ENCODE measurements at places on chromosomes 3 and 15.

GRCh38 chr3:61371123-61371522, 119.9 kb upstream of the FHIT start:
- DNase-seq, result peak; percentile 7

- no peak for DNase-seq
Measured at GRCh38 chr3:128340198-128340903, 126.3 kb downstream of the DNAJB8 start.

DNA sequence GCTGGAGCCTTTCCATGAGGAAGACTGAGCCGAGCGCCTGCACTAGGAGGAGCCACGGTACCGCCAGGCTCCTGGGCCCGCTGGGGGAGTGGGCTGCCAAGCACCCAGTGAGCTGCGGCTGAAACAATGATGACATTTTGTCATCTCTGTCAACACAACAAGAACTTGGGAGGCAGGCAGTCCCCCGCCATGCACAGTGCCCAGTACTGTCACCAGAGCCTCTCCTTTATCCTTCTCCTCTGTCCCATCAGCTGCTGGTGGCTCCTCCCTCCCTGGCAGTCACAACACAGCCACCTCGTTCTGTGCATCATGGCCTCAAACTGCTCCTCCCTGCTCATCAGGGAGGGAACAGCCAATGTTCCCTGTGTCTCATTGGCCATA, 34.0 kb upstream of the PCSK6 start:
- no peak for DNase-seq

- no peak for DNase-seq
Measured at GRCh38 chr15:45139770-45140169, 10.0 kb downstream of the DUOX1 start.

- no peak for DNase-seq
Measured at GRCh38 chr3:79598594-79598993, 169.2 kb downstream of the ROBO1 start.

- DNase-seq, result no peak
Measured at GRCh38 chr3:126407412-126408044, 12.8 kb downstream of the CFAP100 start.

DNA sequence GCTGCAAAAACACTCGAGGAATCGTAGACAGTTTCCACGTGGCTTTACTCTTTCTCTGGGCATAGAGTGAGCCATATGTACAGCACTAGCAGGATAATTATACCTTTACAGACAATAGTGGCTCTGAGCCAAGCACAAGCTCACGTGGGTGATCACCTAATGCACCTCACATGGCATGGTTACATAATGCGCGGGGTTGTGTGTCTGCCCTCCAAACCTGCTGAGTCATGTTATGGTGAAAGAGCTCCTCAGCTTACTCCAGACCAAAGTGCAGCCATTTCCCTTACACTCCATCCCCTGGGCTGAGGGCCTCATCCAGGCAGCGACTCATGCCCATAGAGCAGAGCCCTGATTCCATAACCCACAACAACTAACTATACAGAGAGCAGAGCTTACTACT, 1458.4 kb upstream of the CADM2 start:
- DNase-seq, result no peak

GRCh38 chr15:76293361-76293760, 17.9 kb downstream of the ETFA start:
- DNase-seq, result no peak

DNA sequence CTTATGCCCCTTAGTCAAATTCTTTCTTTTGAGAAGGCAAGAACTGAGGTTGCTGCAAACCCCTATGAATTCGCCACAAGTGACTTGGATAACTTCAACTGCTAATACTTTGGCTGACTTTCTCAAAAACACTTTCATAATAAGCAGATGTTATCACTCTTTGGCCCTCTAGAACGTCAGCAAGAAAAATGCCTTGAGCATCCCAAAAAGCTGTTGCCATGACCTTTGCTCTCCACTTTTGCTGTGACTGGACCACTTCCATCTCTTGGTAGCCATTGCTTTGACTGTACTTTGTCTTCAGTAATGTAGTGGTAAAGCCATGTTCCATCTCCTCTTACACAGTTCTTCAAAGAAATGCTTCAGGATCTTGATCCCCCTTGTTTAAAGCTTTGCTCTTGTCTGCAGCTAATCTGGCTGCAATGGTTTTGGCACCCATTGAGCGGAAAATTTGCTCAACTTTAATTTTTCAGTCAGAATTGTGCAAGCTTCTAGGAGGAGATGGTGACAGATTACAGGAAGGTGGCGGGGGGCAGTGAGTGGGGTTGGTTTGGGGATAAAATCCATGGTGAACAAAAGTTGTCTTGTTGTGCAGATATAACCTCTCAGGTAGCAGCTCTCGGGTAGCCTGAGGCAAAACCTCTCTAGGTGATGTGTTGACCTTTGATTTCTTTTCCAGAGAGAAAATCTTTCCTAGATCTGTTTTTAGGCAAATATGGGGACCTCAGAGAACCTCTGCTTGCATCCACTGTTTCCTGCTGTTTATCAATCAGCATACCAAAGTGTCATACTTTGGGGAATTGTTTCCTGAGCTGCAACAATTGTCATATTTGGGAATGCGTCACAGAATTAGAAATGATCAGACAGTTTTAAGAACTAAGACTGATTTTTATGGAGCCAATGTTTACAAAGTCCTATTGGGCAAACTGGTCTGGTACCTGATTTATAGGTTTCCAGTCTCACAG, 83.6 kb downstream of the CCR1 start:
- no peak for DNase-seq

GRCh38 chr3:170240671-170241070, 18.4 kb downstream of the PRKCI start:
- no peak for DNase-seq

GRCh38 chr15:45842151-45842550, 207.3 kb downstream of the SQOR start:
- no peak for DNase-seq

DNA sequence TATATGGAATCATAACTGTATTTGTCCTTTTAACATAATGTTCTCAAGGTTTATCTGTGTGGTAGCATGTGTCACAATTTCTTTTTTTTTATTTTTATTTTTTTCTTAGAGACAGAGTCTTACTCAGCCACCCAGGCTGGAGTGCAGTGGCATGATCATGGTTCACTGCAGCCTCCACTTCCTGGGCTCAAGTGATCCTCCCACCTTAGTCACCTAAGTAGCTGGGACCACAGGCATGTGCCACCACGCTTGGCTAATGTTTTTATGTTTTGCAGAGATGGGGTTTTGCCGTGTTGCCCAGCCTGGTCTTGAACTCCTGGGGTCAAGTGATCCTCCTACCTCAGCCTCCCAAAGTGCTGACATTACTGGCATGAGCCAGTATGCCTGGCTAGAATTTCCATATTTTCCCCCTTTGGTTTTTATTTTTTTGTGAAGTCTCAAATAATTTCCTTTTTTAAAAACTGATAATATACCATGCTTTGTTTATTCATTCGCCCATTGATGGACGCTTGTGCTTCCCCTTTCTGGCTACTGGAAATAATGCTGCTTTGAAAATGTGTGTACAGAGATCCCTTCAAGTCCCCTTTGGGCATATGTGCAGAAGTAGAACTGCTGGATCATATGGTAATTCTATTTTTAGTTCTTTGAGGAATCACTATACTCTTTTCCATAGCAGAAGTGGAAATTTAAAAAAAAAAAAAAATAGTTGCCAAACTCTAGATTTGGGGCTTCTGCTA, 28.4 kb downstream of the TMEM40 start:
- no peak for DNase-seq

DNA sequence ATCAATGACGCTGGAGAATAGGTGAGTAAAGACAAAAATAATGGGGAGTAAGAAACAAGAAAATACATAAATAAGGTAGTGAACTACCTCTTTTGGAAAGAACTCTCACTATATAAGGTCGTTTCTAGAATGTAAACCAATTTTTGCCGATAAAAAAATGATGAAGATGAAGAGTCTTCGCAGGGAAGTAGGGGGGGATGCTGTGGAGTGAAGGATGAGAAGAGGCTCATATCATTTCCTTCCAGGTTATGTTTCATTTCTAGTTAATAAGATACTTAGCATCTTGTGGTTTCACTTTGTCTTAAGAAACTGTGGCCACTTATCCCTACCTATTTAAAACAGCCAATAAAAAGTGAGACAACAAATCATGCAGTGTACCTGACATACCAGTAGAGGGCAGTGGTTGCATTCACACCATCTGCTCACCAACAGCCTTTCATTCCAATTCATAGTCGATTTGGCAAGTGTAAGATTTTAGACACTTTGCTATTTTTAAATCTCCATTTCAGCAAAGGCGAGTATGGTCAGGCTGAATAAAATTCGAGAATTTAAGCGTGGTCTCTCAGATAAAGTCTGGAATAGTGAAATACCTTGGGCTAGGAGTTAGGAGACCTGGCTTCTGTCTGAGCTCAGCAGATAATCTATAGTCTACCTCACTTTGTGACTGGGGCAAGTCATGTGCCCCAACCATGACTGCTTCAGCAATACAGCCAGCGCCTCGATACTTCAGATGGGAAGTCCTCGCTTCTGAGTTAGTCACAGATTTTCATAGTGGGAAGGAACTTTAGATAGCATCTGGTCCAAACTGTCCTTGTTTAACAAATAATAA, 28.9 kb upstream of the ICE2 start:
- peak; percentile 67 for DNase-seq

DNA sequence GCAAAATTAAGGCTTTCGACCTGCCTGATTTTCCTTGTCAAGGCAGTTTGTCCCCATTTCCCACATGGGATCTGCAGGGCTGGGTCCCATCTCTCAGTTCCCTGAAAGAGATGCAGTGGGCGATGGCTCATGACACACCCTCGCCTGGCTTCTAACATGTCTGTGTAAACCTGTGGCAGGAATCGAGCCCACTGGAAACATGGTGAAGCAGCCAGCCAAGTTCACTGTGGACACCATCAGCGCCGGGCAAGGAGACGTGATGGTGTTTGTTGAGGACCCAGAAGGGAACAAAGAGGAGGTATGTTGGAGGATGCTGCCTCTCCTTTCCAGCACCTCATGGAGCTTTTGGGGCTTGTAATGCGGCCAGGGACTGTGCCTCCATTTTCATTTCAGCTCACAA, 86.4 kb downstream of the FLNB start:
- no peak for DNase-seq

DNA sequence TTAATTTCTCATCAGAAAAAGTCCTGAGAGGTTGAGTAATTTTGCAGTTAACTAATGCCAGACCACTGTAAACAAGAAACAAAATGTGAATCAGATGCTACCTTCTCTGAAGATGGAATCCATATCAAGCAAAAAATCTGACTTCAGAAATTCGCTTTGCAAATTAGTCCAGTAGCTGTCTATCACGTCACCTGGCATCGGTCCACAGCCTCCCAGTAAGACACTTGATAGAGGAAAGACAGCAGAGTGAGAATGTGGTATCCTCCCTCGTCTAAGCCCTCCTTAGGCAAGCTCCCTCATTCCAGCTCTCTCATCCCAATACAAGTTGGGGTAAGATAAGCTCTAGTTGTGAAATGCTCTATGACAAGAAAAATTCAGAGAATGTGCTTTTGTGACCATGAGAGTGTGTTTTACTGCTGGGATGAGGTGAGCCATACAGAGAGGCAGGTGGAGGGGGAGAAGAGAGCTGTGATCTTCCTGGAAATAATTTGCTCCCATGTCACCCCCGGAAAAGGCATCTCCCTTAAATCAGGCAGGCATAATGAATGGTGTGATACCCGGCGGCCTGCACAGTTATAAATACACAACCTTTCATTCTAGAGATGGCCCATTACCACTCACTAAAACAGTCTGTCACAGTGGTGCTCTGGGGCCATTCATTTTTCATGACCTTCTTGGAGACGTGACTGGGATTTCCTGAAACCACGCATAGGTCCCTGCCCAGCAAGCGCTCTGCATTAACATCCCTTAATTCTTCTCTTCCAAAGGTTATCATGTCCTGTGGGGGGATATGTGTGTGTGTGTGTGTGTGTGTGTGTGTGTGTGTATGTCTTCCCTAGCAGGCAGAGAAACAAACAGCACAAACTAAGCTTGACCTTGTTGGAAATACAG, 602.0 kb upstream of the KCNMB2 start:
- DNase-seq, result no peak

DNA sequence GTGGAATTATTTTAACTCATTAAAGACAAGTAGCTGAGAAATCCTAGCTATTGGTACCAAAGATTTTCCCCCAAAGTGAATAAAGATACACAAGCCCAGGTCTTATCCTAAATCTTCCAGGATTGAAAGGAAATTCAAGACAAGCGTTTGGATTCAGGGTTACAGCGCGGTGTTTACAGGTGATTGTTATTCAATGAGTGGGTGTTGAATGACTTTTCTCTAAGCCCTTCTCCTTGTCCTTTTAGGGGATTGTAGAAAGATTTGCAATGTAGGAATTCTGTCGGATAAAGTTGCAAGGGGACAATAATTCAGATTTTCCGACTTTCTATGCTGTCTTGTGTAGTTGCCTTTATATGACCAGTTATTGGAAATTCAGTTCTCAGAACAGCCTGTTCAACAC, 57.2 kb downstream of the USP13 start:
- no peak for DNase-seq

- DNase-seq, result no peak
Measured at GRCh38 chr3:172153335-172153861, 114.0 kb downstream of the FNDC3B start.

- DNase-seq, result no peak
Measured at GRCh38 chr3:165751637-165752036, 85.6 kb downstream of the BCHE start.

- no peak for DNase-seq
Measured at GRCh38 chr15:52085299-52085698, 27.3 kb downstream of the BCL2L10 start.

DNA sequence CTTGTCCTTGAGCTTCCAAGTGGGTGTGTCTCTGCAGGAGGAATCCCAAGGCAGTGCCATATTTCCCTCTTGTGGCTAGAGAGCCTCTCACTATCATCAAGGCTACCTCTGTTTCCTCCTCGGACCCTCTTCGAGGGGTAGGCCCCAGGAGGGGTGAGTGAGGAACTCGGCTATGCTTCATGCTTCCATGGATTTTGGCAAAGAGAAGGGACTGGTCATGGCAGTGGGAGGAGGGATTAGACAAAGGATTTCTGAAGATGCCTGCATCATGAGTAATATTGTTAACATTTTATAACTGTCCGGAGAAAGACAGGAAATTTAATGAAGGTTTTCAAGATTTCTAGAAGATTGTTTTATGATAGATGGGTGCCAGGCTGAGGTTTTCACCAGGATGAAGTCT, 241.5 kb downstream of the CLSTN2 start:
- no peak for DNase-seq

DNA sequence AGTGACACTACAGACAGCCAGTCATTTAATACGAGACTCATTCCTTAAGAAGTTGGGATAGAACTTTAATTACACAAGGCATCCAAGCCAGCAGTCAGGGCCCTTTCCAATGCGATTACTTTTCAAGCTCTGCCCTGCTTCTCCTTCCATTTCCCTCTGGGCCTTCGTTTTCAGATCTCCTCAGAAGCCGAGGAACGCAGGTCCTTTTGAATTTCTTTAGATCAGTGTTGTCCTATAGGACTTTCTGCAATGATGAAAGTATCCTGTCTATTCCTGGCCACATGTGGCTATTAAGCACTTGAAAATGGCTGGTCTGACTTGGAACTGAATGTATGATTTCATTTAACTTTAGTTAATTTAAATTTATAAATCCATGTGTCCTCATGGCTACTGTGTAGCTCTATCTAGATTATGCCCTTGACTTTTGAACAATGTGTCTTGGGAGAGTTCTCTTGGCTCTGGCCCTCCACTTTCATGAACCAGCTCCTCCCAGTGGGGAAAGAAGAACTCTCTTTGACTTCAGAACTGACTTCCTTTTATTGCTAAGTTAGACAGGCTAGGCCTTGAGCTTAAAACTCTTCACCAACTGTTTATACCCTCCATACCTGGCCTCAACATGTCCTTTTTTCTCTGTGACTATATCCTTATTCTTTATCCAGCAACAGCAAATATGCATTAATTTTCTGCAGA, 22.6 kb downstream of the TGFBR2 start:
- DNase-seq, result no peak

GRCh38 chr3:124882816-124883747, 4.1 kb downstream of the ITGB5 start:
- no peak for DNase-seq

- no peak for DNase-seq
Measured at GRCh38 chr3:48881652-48882114, 17.0 kb downstream of the SLC25A20 start.

Measured in naive B cell (primary cell).